Lung (tissue), 17 donors: ENCODE measurements at places on chromosomes 6 and 20.

DNA sequence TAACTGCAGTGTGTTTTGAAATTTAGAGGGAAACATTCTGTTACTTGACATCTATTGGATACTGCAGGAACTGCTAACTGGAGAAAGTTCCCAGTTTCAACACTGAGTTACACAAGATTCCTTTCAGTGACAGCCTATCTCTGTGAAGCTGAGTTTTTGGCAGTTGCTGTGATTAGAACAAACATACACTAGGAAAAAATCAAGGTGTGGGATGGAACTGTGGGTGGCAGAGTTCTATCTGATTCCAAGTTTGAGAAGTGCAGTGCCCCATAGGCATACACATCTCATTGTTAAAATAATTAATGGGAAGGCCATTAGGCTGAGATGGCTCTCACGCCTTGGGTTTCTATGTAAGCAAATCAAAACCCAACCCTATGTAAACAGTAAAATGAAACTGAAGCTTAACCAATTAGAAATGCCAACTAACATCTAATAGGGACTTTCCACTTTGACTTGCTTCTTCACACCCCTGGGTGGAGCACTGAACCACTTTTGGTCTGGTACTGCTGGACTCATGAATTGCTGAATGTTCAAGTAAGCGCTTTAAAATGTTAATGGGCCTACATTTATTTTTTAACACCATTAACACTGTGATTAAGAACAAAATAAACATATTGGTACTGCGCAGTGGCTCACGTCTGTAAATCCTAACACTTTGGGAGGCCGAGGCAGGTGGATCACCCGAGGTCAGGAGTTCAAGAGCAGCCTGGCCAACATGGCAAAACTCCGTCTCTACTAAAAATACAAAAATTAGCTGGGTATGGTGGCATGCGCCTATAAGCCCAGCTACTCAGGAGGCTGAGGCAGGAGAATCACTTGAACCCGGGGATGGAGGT, 55.2 kb upstream of the TBC1D7 start:
- peak; percentile 74 for DNase-seq

DNA sequence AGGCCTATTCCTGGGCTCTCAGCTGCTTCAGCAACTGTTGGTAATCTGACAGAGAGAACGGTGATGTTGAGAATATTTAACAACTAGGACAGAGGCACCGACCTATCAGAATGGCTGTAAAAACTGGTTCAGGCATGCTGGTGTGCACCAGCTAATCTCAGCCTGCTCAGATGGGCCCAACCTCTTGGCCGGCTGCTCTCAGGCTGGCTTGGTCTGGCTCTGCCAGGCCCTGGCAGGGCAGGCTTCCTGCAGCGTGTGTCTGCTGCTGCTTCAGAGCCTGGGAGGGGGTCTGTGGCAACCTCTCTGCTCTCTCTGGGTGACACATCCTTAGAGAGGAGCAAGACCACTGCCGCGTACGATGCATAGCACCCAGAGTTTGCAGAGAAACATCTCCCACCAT, 4.8 kb downstream of the SLC2A12 start:
- no peak for DNase-seq

DNA sequence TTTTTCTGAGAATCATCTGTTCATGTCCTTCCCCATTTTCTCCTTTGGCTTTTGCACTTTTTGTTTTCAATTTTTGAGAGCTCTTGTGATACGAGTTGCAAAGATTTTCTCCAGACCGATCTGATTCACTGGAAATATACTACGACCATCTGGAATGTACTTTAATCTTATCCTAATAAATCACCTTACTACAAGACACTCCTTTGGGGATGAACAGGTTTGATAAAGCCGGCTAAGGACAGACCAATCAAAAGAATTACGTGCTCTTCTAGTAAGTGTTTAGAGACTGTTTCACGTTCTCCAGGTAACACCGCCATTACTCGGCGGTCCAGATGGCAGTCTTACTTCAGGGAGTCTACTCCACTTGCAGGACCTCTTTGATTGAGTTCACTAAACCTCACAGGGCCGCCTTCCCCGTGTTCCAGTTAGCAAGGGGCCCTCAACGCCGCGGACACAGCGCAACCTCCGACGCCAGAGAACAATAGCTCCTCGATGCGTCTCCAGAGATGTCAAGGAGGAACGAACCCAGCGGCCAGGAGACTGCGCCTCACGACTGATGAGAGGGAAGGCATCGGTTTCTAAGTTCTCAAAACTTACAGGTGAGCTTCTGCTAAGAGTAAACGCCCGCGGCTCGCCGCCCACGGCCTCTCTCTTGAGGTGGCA, 920 bp upstream of the WTAP start:
- DNase-seq, result no peak

GRCh38 chr6:6681075-6681849, 92.7 kb downstream of the LY86 start:
- DNase-seq, result no peak

GRCh38 chr6:24658573-24659560, 7.8 kb downstream of the TDP2 start:
- no peak for DNase-seq

- DNase-seq, result no peak
These were observed 129.0 kb upstream of the BMP5 start for GRCh38 chr6:56004426-56004825.

- DNase-seq, result no peak
These were observed 56.2 kb downstream of the GFOD1 start for GRCh38 chr6:13431059-13431656.
